Activated T-cell treated with anti-CD3 and anti-CD28 coated beads, Interleukin-2, amount 50 U/mL, for 24 hours (primary cell): ENCODE measurements at places on chromosomes 11 and 22.

GRCh38 chr11:47204637-47204989 is 10.2 kb upstream of the DDB2 start:
- no peak for DNase-seq

DNA sequence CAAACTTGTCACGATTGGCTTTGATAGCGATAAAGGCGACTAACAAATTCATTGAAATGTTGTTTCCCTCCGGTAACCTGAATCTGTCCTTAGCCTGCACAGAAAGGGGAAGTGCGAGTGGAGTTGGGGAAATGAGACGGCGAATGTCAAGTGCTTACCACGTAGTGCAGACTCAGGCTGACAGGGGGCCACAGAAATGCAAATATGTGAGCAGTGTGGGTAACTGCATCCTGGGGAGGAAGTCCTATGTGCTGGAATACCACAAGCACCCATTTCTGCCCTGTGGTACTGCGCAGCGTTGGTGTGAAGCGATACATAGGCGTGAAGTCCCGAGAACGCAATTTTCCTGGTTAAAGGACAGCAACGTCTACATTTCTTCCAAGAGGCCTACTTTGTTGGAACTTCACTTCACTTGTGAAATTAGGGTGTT is 869 bp upstream of the EIF4ENIF1 start:
- DNase-seq = peak; percentile 65

GRCh38 chr11:9601037-9601875 is 27.8 kb downstream of the WEE1 start:
- peak; percentile 63 for DNase-seq

DNA sequence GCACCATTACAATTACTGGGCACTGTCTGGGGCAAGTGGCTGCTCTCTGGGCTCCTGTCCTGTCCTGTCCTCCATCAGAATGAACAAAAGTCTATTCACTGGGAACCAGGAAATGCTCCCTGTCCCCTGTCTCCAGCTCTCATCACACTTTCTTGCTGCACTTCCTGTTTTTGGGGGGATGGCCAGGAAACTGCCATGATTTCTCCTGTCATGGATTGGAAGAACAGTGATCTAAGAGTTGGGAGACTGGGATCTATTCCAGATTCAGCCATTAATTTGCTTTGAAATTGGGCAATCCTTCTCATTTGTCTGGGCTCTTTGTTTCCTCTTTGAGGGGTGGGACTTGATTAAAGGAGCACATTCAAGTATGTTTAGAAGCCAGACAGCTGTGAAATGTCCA is 61.4 kb upstream of the KIRREL3 start:
- DNase-seq = no peak

DNA sequence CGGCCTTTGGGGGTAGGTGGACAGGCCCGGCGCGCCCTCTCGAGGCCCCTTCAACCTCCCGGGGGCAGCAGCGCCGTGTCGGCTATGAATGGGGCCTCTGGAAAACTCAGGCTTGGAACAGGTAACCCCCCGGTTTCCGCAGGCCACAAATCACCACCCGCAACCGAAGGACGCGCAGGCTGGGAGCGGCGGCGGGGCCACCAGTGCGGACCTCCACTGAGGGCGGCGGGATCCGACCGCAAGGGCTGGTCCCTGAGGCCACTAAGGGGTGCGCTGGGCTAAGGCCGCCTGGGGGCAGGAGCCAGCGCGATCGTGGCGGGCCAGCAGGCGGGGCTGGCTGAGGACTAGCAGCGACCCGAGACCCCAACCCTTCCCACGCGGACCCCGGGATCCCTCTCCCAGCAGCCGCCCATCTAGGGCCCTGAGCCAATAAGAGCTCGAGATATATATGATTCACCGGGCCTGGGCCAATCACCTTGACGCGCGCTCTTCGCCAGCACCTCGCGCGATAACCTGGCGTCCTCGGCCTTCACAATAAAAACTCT is 609 bp upstream of the ATF4 start:
- DNase-seq = no peak

- DNase-seq = no peak
These were observed 102.1 kb downstream of the FBXO7 start for GRCh38 chr22:32576553-32577253.

- no peak for DNase-seq
These were observed 74.1 kb upstream of the NECTIN1 start for GRCh38 chr11:119803139-119803538.

- DNase-seq = no peak
These were observed 132.4 kb downstream of the MN1 start for GRCh38 chr22:27668828-27669797.

- no peak for DNase-seq
These were observed 23.6 kb upstream of the SLC25A1 start for GRCh38 chr22:19201869-19202798.

DNA sequence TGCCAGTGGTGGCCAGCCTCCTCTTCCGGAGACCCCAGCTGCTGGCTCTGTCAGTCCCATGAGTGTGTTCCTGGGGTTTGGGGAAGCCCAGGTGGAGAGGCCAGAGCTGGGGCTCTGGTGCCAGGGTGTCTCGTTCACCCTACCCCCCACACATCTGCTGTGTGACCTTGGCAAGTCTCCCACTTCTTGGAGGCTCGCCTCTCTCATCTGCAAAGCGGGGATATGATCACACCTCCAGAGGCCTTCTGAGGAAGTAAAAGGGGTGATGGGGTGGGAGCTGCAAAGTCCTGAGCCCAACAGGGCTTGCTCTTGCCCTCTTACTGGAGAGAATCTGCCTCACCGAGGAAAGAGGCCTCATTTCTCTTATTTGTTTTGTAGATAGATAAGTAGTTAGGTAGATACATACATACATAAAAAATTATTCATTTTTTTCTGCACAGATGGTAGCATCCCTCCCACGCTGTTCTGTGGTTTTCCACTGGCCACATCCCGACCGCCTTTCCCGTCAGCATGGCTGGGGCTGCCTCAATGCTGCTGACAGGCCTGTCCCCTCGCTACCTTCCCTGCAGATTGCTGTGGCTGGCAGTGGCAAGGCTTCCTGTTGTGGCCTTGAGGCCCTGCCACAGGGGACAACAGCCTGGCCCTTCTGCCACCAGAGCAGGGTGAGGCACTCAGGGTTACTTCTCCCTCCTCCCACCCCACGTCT is 23.9 kb downstream of the MYO7A start:
- peak; percentile 63 for DNase-seq

DNA sequence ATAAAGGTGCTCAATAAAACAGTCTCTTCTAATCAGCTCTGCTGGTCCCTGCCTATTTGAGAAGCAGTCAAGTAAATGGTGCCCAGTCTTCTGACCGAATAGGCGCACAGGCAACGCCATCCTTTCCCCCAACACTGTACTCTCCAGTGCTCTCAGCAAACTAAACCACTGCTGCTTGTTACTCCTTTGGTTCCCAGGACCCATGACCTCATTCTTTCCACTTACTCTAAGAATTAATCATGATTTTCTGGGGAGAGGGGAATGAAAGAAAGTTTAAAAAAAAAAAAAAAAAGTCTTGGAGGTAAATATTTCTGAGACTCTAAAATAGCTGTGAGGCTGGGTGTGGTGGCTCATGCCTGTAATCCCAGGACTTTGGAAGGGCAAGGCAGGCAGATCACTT is 63.7 kb downstream of the SGSM3 start:
- DNase-seq = no peak

- peak; percentile 38 for DNase-seq
These were observed 8.8 kb downstream of the BCL9L start for GRCh38 chr11:118916842-118917388.

- no peak for DNase-seq
These were observed 38.3 kb downstream of the PIK3IP1 start for GRCh38 chr22:31253949-31254348.

- DNase-seq = peak; percentile 77
These were observed 678 bp upstream of the INPPL1 start for GRCh38 chr11:72223615-72224563.

DNA sequence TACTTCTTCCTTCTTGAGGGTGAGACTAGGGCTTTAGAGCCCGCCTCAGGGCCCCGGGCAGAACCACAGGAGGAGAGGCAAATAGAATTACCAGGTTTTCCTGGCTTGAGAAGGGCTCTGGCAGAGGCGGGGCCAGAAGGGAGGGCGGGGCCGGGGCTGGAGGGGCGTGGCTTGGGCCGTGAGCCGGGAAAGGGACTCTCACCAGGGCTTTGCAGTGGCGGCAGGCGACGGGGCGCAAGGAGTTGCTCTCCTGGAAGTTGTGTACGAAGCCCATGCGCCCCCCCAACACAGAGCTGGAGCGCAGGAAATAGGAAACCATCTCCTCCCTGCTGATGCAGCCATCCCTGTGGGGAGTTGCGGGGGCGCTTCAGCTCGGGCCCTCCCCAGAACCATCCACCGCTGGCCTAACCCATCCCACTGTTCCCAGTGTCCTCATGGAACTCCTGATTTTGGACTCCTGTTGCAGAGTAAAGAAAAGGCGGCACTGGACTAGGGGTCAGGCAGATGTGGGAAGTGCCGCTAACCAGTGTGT is 6.9 kb upstream of the NRXN2 start:
- DNase-seq = peak; percentile 55

- DNase-seq = no peak
These were observed 121.7 kb upstream of the CRYBB3 start for GRCh38 chr22:25077964-25078363.

DNA sequence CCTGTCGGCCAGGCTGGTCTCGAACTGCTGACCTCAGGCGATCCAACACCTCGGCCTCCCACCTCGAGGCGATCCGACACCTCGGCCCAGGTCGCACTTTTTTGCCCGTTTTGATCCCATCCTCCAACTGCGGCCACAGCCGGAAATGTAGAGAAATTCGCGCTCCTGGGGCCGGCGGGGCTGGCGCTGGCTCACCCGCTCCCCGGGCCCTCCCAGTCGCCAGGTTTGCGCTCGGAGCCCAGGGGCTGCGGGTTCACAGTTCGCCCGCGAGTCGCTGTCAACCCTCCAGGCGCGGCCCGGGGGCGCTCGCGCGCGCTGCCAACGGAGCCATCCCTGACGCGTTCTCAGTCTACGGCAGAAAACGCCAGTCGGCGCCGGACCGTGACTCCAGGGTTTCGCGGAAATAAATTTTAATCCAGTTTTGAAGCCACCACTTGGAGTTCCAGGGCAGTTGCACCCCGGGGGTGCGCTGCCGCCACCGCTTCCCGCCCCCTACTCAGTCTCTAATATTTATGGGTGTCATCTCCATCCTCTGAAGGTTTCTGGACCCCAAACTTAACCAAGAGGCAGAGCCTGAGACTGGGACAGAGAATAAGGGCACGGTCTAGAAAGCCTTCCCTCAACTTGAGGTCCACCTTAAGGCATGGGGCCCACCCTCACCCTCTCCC is 1.5 kb upstream of the KLHDC7B start:
- peak; percentile 88 for DNase-seq

- no peak for DNase-seq
These were observed 578.4 kb upstream of the CCDC90B start for GRCh38 chr11:83864412-83865057.

DNA sequence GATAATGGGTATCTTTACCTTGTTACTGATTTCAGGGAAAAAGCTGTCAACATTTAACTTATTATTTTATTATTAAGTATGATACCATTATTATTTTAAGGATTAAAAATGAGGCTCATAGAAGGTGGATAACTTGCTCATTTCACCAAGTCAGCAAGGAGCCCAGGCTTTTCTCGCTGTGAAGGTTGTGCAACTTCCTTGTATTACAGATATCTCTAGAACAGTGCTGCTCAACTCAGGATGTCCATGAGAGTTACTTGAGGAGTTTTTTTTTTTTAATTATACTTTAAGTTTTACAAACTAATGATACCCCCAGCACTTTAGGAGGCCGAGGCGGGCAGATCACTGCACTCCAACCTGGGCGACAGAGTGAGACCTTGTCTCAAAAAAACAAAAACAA is 98.2 kb downstream of the INSC start:
- DNase-seq = no peak

- no peak for DNase-seq
These were observed 28.9 kb downstream of the RAB39A start for GRCh38 chr11:107957109-107957588.

DNA sequence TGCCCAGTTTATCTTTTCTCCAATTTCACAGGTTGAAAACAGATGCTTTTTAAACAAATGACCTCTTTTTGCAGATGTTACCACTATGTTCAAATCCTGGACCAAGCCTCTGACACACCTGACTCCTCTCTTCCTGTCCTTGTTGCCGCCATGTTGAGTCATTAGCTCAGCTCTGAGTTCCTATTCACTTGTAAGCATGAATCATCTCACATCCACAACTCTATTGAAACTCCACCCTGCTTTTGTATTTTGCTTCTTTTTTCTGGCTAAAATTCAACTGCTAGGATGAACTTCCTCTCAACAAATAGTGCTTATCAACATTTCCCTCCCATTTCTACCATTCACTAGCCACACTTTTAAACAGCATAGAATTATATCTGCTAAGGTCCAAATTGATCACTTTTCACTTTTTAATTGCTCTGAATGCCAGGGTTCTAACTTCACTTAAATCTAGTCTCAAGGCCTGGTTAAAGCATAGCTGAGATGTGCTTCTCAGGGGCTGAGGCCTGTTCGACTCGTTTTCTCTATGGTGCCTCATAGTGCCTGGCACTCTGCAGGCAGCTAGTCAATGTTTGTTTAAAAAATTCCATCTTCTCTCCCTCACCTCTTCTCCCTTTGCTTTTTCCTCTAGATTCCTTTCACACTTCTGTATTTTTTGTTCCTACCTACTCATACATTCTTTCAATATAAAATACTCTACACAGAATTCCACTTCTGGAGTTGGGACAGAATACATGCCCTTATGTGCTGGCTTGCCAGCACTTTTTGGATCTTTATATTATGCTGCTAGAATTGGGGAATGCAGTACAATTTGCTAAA is 3.9 kb downstream of the JOSD1 start:
- no peak for DNase-seq

DNA sequence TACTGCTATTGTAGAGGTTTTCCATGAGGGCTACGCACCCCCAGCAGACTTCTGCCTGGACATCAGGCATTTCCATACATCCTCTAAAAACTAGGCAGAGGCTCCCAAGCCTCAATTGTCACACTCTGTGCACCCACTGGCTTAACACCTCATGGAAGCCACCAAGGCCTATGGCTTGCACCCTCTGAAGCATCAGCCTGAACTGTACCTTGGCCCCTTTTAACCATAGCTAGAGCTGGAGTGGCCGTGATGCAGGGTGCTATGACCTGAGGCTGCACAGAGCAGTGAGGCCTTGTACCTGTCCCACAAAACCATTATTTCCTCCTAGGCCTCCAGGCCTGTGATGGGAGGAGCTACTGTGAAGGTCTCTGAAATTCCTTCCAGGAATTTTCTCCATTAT is 33.9 kb downstream of the AAMDC start:
- no peak for DNase-seq

DNA sequence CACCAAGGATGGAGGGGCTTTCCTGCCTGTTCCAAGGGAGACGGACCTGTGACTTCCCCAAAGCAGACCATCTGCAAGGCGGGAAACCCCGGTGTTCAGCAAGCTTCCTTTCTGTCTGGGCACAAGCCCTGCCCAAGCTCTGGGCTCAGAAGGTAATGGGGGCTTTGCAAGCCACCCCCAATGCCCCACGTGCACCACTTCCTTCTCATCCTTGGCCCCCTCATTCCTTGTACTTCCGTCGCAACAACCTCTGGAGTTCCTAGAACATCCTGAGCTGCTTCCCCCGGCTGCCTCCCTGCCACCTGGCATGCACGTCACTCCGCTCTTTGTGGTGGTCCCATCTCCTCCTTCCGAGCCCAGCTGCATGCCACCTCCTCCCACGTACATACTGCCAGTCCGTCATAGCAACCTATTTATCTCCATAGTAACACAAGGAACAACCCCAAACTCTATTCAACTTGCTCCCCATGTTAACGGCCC is 3.9 kb downstream of the MYEOV start:
- no peak for DNase-seq

GRCh38 chr22:19621373-19622060 is 92.8 kb upstream of the SEPTIN5 start:
- DNase-seq = no peak
